ENCODE measurements at places on chromosomes 16 and 17.

DNA sequence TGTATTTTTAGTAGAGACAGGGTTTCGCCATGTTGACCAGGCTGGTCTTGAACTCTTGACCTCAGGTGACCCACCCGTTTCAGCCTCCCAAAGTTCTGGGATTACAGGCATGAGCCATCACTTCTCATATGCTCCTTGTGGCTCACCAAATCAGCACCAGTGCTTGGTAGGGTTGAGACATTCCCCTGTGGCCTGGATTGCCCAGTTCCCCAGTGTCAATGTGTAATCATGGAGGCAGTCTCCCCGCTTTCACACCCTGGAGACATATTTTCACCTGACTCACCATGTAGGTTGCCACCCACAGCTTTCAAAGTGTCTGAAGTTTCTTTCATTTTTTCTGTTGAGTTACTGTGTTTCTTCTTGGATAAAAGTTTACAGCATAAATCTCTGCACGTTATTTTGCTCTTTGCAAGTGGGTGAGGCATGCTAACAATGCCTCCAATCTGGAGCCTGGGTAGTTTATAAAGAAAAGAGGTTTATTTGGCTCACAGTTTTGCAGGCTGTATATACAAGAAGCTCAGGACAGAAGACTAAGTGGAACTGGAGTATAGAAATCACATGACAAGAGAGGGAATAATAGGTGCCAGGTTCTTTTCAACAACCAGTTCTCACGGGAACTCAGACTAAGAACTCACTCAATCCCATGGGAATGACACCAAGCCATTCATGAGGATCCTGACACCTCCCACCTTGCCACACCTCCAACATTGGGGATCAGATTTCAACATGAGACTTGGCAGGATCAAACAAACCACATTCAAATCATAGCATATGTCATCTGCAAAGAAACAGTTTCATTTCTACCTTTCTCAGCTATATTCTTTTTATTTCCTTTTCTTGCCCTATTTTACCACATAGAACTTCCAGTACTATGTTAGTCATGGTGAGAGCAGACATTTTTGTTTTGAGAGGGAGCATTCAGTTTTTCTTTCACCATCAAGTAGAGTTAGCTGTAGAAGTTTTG, 113.2 kb downstream of the PHKB start:
- DNase-seq = peak; percentile 12

DNA sequence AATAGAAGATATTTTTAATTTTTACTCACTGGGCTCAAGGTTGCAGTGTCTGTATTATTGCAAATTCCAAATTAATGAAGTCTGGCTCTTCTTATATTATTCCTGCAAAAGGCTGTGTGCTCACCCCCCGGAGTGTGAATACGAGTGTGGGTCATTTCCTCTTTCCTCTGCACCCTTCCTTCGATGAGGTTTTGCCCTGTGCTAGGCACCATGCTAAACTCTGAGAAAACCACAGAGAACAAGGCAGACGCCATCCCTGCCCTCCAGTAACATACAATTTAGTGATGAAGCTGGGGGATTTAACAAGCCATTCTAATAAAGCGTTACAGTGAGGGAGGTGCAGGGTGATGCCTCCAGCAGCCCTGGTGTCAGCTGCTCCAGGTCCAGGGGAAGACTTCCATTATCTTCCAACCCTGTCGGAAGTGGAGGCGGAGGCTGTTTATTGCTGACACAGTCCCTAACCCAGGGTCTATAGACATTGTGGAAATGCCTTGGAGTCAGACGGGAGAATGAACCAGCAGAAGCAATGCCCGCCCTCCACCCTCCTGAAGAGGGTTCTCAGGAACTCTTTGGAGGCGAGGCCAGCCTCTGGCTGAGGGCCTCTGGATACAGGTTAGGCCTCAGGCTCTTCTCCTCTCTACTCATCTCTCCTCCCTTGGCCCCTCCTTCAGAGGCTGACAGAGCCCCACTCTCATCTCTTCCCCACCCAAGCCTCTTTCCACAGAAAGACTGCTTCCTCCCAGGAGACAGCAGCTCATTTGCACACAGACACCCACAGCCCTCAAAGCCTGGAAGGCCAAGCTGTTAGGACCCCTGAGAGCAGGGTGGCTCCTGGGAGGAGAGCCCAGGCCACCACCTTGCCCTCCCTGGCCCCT, 2.0 kb upstream of the ACE start:
- no peak for DNase-seq

DNA sequence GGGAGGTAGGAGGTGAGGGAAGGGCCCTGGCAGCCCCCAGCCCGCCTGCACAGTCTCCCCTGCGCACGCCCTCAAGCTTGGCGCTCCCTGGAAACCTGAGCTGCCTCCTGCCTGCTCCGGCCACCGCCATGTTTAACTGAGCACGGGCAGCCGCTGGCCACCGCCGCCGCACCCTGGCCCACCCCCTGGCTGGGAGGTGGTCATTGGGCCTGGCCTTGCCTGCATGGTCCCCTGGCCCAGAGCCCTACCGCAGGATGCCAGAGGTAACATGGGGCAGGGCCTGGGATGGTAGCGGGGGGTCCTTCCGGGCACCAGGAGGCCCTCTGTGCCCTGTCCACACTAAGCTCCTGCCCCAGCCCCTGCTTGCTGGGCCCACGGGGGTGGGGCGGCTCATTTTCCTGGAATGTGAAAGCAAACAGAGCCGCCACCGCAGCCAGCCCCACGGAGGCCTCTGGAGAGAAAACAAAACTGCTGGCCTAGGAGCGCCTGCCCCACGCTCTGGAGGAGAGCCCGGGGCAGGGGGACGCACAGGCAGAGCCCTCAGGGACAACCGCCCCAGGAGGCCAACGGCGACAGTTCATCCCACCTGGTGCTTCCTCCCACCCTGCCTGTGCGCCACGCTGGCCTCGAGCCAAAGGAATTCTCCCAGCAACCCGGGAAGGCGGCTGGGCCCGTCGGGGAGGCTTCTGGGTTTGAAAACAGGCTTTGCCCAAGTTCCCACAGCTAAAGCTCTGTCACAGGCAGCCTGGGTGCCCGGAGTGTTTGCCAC, 8.9 kb downstream of the NHERF2 start:
- no peak for DNase-seq

DNA sequence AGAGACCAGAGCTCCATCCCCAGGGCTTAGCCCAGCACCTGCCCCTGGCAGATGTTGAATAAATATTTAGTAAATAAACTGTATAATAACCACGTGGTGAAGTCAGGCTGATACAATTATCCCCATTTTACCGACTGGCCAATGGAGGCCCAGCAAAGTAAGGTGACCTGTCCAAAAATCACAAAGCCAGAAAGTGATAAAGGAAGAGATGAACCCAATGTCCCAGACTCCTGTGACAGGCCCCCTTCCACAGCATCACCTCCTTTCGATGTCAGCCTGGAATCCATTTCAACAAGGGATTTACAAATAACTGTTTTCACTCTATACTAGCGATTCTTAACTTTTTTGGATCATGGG, 5.5 kb downstream of the TVP23A start:
- no peak for DNase-seq

DNA sequence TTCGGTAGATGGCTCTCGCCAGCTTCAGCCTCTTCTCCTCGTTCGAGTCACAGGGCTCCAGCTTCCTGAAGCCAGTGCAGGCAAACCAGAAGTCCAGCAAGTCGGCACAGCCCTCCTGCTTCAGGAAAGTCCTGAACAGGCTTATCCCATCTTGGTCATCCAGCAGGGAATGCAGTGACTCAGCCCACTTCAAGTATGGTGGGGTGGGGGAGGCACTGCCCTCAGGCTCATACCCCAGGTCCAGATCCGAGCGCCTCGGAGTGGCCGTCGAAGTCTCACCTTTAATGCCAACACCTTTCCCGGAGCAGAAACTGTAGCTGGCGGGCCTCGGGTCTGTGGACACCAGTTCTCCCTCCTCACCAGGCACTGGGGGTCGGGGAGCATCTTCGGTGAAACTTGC, 5.9 kb downstream of the AXIN1 start:
- no peak for DNase-seq

DNA sequence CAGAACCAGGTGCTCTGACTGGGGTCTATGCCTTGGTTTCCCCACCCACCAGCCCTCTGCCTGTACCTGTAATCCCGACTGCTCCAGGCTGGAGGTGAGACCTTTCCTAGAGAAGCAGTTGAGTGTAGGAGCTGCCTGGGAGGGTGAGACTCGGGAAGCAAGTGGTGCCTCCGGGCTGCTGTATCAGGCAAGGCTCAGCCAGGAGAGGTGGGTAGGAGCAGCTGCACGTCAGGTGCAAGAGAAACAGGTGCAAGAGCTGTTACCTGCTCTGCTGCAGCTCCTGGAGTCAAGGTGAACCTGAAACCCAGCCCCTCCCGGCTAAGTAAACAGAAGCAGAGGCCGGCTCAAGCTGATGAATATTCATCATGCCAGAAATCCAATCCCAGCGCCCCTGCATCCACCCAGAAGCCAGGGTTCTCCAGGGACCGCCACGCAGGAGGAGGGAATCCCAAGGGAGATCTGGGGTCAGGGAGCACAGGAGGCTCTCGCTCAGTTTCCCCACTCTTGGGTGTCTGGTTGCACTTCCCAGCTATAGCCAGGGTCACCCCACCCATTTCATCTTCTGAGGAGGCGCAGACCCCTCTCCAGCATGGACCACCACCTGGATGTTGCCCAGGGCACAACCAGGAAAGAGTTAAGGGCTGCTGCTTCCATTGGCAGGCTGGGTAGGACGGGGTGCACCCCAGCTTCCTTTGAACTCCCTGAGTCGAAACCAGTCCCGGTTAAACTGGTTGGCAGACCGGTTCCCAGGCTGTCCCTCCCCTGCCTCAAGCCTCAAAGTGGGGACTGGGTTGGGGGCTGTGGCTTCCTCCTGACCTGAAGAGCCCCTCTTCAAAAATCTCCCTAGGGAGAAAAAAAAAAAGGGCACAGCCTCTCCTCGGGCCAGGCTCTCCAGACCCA, at the start of gene PRR15L:
Gene PRR15L, minus strand, starts transcription at position 293 of the 900 bp plus-strand sequence. CDS start 4,649 bp downstream, outside the sequence.
- no peak for DNase-seq

GRCh38 chr16:1870365-1871082, 1.4 kb downstream of the MEIOB start:
- DNase-seq = no peak

GRCh38 chr16:57544124-57544653, 1.7 kb downstream of the ADGRG5 start:
- DNase-seq = no peak

GRCh38 chr16:55542459-55543082, 23.9 kb upstream of the CAPNS2 start:
- no peak for DNase-seq
